ENCODE measurements at places on chromosomes 2 and 18. TPM values are rescaled to one million over a fixed set of nuclear protein-coding genes. Genes with fewer than 3 reads are reported as not detected.

Gene CHAC2
- 1.4 TPM for polyA plus RNA-seq

Gene MC4R
- 0.08 TPM for polyA plus RNA-seq

Gene TMEM163
- polyA plus RNA-seq = 2.4 TPM

DNA sequence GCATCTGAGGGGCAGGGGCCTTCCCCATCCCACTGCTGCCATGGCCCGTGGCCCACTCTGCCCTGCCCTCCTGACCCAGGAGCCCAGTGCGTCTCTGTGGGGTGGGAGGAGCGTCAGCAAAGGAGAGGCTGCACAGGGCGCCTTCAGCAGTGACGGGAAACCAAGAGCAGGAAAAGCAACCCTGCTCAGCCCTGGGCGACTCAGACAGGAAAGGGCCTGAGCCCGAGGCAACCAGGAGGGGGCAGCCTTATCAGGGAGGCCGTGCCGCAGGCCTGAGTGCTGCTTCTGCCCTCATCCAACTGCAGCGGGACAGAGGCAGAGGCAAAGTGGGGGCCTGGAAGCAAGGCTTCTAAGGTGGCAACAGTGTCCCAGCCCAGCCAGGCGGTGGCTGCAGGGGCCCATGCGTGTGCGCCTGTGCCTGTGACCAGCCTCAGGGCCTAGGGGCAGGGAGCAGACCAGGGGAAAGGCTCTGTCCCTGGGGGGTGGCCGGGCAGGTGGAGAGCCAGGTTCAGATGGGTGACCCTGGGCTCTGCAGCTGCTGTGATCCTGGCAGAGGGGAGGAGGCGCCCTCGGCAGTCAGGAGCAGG lies 23.3 kb upstream of the ALPI start:
- DNase-seq = no peak

DNA sequence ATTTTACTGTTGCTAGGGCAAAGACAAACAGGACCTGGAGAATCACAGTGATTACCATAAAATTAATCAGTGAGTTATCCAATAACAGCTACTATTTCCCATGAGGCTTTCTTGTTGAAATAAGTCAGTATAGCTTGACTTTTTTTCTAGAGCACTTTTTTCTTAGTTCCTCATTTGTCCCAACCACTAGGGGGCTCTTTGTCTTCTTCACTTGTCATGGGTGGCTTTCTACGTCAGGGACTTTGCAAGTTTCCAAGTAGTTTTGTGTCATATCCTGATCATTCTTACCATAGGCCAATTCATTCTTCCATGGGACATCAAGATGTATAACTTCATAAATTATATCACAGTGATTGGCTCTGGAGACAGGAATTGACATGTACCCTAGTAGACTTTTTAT lies 1019.6 kb upstream of the PIK3C3 start:
- no peak for DNase-seq

Measured in urinary bladder (tissue), 4 donors.